Right kidney (tissue), 9 donors: ENCODE measurements at places on chromosomes 5 and 9.

- DNase-seq, result no peak
Measured at GRCh38 chr5:57346328-57346727, 136.3 kb downstream of the ACTBL2 start.

DNA sequence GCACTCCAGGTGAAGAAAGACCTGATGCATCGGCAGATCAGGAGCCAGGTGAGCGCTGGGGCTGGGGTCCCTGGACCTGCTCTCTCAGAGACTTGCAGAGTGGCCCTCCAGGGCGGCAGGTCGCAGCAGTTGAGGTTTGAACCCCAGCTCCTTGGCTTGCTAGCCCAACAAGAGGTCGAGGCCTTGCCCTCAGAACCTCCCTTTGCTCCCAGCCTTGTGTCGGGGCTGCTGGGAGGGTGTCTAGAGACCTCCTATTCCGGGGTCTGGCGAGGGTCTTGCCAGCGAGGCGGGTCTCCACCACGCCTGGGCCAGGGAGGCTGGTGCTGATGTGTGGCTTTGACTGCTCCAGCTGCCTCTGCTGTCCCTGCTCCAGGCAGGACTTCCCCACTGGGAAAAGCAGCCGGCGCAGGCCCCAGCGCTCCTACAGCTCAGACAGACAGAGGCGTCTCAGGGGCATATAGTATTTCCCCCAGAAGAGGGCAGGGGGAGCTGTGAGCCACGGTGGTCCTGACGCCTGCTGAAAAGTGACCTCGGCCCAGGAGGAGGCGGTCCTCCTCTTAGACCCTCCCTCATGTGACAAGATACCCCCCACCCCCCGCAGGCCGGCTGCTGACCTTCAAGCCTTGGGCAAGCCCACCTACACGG, 38.3 kb downstream of the LRSAM1 start:
- DNase-seq, result peak; percentile 28

- DNase-seq, result no peak
Measured at GRCh38 chr5:154293219-154293618, 102.7 kb downstream of the GALNT10 start.

DNA sequence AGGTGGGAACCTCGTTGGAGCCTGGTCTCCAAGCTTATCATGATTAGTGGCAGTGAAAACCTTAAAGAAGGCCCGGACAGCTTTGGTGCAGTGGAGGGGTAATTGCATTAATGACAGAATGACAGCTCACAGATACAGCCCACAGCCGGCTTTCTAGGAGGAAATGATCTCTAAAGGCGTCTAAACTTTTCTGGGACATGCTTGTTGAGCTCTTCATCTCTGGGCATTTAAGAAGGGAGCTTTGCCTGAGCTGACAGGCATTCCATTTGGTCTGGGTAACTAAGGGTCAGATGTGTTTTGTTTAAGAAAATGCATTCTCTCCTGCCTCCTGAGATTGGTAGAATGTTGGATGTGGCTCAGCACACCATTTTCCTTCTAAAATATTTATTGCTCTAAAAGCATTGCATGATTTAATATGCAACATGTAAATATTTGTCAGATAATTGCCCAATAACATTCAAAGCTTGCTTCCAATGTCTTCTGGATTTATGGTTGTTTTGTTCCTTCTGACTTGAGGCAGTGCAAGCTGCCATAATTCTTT, 4.0 kb downstream of the ANKRD33B start:
- no peak for DNase-seq

GRCh38 chr5:121285801-121286521, 565.7 kb upstream of the FTMT start:
- DNase-seq, result no peak

DNA sequence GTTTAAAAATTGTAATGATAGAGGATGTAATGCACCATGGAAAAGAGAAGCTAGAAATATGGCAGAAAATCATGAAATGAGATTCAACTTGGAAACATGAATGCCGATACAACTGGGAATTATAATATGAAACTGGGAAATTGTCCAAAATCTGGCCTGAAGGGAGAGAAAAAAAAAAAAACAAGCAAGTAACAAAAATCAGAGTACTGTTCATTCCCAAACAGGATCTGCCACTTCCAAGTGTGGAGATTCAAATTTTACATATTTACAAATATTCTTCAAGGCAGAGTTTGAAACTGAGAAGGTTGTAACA, 56.6 kb upstream of the MOCS2 start:
- DNase-seq, result no peak

DNA sequence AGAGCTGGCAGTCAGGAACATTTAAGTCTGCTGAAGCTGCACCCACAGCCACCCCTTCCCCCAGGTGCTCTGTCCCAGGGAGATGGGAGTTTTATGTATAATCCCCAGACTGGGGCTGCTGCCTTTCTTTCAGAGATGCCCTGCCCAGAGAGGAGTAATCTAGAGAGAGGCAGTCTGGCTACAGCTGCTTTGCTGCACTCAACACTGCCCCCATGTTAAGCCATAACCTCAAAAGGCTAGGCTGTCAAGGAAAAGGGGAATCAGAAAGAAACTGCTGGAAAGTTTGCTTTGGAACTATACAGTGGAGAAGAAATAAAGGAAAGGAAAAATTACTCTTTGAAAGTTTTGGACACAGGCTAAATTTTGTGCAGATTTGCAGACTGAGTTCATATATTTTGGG, 127.2 kb downstream of the MACIR start:
- DNase-seq, result no peak

DNA sequence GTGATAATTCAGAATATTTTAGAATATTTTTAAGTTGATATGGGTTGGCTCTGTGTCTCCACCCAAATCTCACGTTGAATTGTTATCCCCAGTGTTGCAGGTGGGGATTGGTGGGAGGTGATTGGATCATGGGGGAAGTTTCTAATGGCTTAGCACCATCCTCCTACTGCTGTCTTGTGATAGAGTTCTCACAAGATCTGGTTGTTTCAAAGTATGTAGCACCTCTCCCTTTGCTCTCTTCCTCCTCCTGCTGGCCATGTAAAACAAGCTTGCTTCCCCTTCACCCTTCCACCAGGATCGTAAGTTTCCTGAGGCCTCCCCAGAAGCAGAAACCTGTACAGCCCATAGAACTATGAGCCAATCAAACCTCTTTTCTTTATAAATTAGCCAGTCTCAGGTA, 214.6 kb upstream of the C9orf72 start:
- no peak for DNase-seq

DNA sequence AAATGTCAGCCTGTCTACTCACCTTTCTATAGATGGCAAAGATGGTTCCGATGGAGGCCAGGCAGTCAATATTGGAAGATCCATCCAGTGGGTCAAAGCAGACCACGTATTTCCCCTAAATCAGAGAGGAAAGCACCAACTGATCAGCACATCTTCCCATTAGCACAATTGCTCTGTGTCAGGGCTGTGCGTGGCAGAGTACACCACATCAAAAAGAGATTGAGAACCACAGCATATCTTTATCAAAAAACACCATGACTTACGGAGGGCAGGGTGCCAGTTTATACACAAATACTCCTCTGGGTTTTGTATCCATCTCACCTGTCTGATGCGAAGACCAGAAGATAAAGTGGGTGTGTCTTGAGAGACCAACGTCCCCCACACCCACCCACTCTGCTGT, 9.1 kb downstream of the FBP2 start:
- DNase-seq, result no peak

DNA sequence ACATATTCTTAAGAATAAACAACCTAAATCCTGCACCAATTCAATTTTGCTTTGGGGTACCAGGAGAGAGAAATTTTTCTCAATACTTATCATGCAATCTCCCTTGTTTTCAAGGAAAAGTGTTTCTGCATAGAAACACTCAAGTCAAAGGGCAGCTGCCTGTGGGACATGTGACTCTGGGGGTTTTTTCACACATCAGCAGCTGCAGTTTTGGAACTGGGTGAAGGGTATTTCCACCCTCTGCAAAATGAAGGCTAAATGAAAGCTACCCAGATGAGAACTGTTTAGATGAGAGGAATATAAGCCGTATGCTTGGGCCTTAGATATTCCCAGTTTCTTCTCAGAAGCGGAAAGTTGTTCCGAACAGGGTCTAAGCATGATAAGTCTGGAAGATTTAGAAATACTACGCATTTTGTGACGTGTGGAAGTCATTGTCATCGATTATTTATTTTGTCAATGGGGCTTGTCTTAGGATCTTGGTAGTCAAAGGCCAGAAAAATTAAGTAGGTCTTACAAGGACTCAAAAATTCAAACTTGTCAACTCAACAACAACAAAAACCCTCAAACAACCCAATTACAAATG, 64.3 kb upstream of the BOD1 start:
- no peak for DNase-seq

GRCh38 chr5:93421468-93421867, 159.6 kb downstream of the NR2F1-AS1 start:
- DNase-seq, result no peak

- DNase-seq, result no peak
Measured at GRCh38 chr5:61604076-61605025, 272.3 kb downstream of the ZSWIM6 start.

DNA sequence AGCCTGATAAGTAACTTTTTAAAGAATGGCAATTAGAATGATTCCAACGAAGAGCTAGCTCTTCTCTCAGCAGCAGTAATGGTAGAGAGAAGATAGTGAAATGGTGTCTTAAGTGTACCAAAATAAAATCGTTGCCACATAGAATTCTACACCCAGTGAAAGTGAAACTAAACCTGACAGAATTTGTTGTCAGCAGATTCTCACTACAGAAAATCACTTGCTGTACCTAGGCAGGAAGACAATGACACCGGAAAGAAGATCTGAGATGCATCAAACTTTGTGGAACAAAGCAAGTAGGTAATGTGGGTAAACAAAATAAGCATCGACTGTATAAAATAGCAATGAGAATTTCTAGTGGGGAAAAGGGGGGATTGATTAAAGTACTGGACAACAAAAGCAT, 20.7 kb upstream of the EBF1 start:
- DNase-seq, result no peak

GRCh38 chr9:89478821-89479668, 18.9 kb downstream of the SEMA4D start:
- no peak for DNase-seq

DNA sequence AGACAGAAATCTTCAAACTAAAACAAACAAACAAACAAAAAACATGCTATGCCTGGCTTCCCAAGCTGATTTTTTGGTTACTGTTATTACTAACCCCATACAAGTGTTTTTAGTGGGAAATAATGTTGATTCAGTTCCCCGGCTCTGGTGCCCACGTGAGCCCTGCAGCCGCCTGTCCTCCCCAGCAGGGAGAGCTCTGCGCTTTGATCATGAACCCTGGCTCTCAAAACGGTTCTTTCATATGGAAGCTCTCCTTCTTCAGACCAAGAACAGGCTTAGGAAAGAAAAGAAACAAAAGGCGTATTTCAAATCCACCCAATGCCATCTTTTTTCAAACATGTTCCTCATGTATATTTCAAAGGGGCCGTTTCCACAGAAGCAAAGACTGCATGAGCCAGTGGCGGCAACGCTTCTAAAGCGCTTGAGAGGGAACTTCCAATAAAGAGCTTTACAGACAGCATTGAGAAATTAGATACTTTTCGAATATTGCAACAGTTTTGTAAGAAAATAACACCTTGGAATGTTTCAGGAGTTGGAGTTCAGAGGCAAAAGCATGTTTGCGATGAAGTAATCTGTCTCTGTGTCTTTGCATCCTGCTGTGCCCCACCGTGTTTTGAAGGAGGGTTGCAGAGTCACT, 74.8 kb downstream of the ICE1 start:
- peak; percentile 33 for DNase-seq

DNA sequence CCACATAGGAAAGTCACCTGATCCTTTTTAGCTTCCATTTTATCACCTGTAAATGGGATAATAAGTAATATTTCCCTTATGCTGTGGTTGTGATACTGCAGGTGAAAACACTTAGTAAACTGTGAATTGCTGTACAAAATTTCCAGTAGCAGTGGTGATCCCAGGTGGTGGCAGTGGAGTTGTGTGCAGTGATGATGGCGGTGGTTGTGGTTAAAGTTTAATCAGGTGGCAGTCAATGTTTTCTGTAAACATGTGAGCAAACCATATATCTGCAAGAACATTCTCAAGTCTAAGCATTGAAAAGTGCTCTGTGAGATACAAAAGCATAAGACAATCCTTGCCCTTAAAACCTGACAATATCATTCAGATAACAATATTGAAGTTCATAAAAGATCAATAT, 480.2 kb downstream of the RASEF start:
- no peak for DNase-seq

- no peak for DNase-seq
Measured at GRCh38 chr5:65037831-65038815, 269.4 kb downstream of the CWC27 start.

GRCh38 chr9:37522971-37523370, 37.2 kb downstream of the POLR1E start:
- DNase-seq, result no peak

GRCh38 chr5:39194466-39195136, 24.8 kb downstream of the FYB1 start:
- no peak for DNase-seq

- DNase-seq, result no peak
Measured at GRCh38 chr5:174259696-174260420, 214.4 kb downstream of the NSG2 start.

GRCh38 chr9:124010665-124011321, 775 bp upstream of the LHX2 start:
- DNase-seq, result peak; percentile 68

- DNase-seq, result no peak
Measured at GRCh38 chr5:9157811-9158210, 388.1 kb downstream of the SEMA5A start.

DNA sequence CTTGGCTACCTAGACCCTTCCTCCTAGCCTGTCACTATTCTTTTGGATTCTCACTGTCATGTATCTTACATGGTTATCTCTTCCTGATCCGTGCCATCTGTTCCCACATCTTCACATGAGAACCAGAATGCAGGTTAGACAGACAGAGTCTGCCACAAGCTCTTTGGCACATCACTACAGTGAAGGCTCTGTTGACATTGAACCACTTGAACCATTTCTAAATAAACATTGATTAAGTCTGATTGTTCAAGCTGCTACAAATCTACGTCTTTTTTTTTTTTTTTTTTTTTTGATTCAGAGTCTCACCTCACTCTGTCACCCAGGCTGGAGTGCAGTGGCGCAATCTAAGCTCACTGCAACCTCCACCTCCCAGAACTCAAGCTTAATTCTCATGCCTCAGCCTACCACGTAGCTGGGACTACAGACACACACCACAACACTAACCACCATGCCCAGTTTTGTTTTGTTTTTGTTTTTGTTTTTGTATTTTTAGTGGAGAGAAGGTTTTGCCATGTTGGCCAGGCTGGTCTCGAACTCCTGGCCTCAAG, 85.1 kb upstream of the LRRTM2 start:
- no peak for DNase-seq

GRCh38 chr5:167867281-167867680, 424.2 kb upstream of the WWC1 start:
- no peak for DNase-seq

- peak; percentile 70 for DNase-seq
Measured at GRCh38 chr9:77648234-77649108, at the start of gene GNA14. TSS of gene GNA14 (minus strand) at chr9:77648322. CDS start at chr9:77647793, 529 bp downstream.

DNA sequence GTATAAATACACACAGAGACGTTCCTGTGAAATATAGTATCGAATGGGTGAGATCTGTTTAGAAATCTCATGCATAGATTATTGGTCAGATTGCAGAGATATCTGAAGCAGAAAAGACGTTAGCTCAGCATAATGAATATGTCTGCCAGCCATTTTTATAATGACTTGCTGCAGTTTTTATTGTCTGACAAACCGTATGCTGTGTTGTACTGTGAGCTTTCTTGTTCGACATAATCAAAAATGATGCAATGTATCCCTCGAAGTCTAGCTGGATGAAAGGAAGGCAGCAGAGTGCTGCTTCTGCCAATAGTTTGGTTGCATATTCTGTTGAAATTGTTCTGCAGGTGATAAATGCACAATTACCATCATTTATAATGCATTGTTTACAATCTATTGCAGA, 514.9 kb upstream of the ARRDC3 start:
- DNase-seq, result no peak
